GM12864 (cell line): ENCODE measurements at places on chromosomes 7 and 10.

DNA sequence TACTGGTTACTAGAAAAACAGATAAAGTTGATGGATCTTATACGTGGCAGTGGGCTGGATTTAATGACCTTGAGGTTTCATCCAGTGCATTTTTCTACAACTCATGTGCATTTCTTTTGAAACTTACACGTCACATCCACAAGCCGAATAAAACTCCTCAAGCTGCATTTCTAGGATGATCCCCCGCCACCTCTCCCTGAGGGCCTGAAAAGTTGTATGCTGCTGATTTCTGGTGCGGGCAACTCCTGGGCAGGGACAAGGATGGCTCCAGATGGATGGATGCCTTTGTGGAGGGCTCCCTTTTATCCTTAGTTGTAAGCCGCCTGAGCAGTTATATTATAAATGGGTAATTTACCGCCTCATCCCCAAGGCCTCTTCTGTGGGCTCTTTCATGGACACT lies 1091.1 kb downstream of the LRMDA start:
- no peak for DNase-seq

DNA sequence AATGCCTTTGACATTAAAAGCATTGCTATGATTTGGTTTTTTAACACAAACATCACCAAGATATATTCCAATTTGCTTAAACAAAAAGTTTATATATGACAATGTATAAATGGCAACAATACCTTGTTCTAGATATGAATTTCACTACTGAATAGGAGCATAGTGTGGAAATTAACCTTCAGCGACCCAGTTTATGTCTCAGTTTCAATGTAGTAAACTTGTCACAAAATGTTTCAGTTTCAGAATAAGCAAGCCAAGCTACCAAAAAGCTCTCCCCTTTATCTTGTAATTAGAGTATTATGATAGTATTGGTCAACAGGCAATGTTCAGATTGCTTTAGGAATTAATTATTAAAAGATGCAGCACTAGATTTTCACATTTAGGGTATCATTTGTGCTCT lies 99.6 kb upstream of the PCDH15 start:
- no peak for DNase-seq

GRCh38 chr10:103181244-103181643 lies 11.8 kb downstream of the NT5C2 start:
- peak; percentile 26 for DNase-seq

DNA sequence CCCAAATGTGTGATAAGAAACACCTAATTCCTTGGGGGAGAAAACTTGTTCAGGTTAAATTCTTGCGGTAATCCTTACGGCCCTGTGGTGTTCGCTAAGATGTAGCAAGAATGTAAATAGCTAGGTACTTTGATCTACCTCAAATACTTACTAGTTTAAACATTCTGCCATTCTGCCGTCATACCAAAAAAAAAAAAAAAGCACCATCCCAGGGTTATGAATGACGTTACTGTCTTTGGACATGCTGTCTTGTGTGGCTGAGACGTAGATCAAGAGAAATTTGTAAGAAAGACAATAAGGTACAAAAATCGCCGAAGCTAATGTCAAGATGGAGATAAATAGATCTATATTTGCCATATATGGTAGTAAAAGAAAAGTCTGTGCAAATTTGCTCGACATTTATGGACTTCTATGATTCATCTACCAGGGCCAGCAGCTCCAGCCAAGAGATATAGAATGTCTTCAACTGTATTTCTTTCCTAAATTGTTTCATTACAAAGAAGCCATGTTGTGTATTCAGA lies 195.6 kb downstream of the CUX1 start:
- DNase-seq = no peak

- DNase-seq = no peak
These were observed 99.8 kb downstream of the SND1 start for GRCh38 chr7:127751490-127752448.

GRCh38 chr10:82660205-82660604 lies 785.2 kb downstream of the NRG3 start:
- no peak for DNase-seq

- no peak for DNase-seq
These were observed 9.9 kb upstream of the FAM180A start for GRCh38 chr7:135758531-135758932.

GRCh38 chr7:17009007-17009719 lies 127.4 kb upstream of the AGR3 start:
- DNase-seq = peak; percentile 15

- no peak for DNase-seq
These were observed 371.9 kb downstream of the BMPER start for GRCh38 chr7:34277016-34277802.

- no peak for DNase-seq
These were observed 48.8 kb downstream of the HOXA1 start for GRCh38 chr7:27046854-27047549.

GRCh38 chr10:103842605-103843004 lies 12.8 kb downstream of the SH3PXD2A start:
- no peak for DNase-seq

GRCh38 chr7:84529480-84530205 lies 335.1 kb upstream of the SEMA3A start:
- DNase-seq = no peak
